ENCODE measurements at places on chromosomes 5 and 9.

DNA sequence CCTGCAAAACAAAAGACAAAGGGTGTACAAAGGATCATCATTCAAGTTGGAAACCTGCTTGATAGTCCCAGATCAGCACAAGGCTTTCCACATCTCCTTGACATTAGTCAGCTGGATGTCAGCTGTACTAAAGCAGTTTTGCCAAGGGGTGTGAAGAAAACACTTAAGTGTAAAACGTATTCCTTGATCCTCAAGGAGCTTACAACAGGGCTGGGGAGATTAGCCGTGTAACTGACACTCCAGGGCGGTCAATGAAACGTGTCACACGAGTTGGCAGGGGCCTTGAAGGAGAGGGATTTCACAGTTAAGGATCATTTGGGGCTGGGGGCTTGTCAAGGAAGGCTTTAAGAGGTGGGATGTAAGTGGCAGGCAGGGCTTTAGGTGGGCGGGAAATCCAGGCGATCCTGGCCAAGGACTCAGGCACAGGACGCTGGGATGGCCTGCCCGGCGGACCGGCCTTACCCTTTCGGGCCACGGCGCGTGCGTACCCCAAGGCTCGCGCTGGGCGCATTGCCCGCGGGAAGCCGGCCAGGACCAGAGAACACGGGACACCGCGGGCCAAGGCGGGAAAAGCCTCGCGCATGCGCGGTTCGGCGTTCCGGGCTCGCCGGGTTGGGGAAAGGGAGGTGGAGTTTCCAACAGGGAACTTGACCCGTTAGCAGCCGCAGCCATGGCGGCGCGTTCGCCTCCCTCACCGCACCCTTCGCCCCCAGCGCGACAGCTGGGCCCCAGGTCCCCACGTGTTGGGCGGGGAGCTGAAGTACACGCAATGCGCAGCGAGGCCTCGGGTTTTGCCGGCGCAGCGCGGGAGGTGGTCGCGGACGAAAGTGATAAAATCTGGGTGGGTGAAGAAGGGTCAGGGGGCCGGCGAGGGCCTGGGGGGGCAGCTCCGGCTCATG lies at the start of gene CNTLN:
CNTLN (plus strand) TSS at position 645 of the 899 bp plus-strand sequence; CDS start at position 671, 26 bp downstream.
- peak; percentile 87 for DNase-seq

GRCh38 chr9:68692519-68692918 lies 12.5 kb upstream of the PIP5K1B start:
- no peak for DNase-seq

DNA sequence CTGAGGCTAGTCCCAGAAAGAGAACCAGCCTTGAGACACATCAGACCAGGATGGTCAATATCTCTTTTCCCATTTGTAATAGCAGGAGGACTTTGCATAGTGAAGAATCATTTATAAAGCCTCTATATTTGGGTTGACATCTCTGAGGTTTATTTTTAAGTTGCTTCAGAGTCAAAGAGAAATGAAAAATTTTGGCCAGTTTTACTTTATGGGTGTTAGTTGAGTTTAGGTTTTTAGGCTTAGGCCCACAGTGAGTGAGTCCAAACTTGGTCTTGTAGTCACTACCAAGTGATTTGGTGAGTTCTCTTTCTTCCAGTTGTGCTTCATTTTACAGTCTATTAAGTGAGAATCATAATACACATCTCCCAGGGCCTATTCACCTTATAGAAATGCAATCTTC lies 5.3 kb upstream of the MEF2C start:
- DNase-seq = no peak

DNA sequence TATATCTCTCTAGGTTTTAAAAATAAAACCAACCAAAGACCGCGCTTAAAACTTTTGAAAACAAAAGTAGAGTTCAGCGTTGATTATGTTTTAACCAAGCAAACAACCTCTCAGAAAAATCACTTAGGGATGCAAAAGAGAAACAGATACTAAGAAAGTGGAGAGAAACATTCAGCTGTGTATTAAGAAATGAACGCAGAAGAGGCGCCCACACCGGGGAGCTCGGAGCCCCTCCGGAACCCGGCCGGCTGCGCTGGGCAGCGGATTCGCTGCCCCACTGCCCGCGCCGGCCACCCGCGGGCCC lies 1.4 kb downstream of the PITX1 start:
- DNase-seq = no peak

- no peak for DNase-seq
These were observed 209.0 kb downstream of the CWC27 start for GRCh38 chr5:64977779-64978178.

All from foreskin melanocyte (primary cell).